ENCODE measurements at places on chromosomes 1 and 21.

GRCh38 chr1:47944561-47944960, 52.6 kb downstream of the TRABD2B start:
- DNase-seq, result no peak
- H3K4me1 ChIP-seq, result no peaks in the 10 kb centered on the region
- no peak overlapping the region for H3K4me3 ChIP-seq
- H3K27me3 ChIP-seq, result no peaks in the 10 kb centered on the region

GRCh38 chr1:100448366-100448765, 89.6 kb upstream of the GPR88 start:
- no peak overlapping the region for H3K27ac ChIP-seq
- DNase-seq, result no peak
- H3K36me3 ChIP-seq, result no peaks in the 10 kb centered on the region

DNA sequence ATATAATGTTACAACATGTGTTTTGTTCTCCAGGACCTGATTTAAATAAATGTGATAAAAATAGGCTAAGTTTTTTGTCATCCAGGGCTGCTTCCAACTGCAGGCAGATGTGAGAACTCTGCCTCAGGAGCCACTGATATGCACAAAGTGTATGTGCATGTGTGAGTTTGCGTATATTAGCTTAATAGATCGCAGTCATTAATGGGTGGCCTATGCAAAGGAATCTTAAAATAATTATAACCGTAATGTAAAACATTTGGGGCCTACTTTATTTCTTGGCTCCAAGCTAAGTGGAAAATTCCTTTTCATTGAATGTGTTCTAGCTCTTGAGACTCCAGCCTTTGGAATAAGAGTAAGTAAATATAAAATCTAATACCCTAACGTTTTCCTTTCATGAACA, 16.8 kb downstream of the DHX9 start:
- H3K4me3 ChIP-seq, result no peak overlapping the region
- no peaks in the 10 kb centered on the region for H3K4me1 ChIP-seq

GRCh38 chr21:42311816-42312625, 3.2 kb downstream of the TFF3 start:
- H3K4me1 ChIP-seq, result no peaks in the 10 kb centered on the region
- no peak overlapping the region for H3K27ac ChIP-seq

DNA sequence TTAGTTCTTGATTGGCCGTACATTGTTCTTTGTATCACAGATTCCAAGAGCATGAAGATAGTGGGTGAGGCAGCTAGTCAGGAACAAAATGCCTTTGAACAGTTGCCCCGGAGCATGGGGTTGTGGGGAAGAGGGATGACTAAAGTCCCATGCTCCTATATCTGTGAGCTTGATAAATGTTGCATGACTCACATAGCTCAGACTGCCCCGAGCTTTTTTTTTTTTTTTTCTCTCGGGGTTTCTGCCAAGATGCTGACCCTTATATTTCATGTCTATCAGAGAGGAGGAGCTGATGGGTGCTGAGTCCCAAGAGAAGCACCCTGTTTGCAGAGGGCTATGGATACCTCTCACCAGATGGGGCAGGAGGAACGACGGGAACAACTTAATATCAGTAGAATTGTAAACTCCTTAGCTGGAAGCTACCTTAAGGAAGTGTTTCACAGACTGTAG, 40.6 kb downstream of the SRRM1 start:
- no peak overlapping the region for H3K4me3 ChIP-seq
- H3K27me3 ChIP-seq, result no peaks in the 10 kb centered on the region

- no peak overlapping the region for H3K4me3 ChIP-seq
- no peak for DNase-seq
- no peaks in the 10 kb centered on the region for H3K27me3 ChIP-seq
- H3K27ac ChIP-seq, result no peak overlapping the region
- peaks cover 13% of the 10 kb centered on the region for H3K4me1 ChIP-seq
Measured at GRCh38 chr1:89527750-89528381, 3.2 kb downstream of the LRRC8B start.

DNA sequence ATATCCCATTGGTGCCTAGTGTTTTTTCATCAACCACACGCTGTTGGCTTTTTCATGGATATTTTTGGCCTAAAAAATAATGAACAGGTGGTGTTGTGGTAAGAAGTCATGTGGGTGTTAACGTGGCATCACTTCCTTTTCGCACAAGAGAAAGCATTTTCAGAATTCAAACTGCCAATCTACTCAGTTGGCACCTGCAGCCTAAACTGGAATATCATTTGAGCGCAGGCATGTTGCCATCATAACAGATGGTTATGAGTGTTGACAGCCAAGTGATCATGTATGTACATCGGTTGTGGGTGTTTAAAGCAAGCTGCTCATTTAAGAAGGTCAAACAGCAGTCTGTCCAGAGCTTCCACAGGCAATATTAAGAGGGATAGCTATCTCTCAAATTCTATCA, 1963.0 kb downstream of the NCAM2 start:
- no peak overlapping the region for H3K4me3 ChIP-seq
- peaks cover 19% of the 10 kb centered on the region for H3K4me1 ChIP-seq
- H3K36me3 ChIP-seq, result no peaks in the 10 kb centered on the region
- no peaks in the 10 kb centered on the region for H3K27me3 ChIP-seq
- peak; percentile 93 for DNase-seq

DNA sequence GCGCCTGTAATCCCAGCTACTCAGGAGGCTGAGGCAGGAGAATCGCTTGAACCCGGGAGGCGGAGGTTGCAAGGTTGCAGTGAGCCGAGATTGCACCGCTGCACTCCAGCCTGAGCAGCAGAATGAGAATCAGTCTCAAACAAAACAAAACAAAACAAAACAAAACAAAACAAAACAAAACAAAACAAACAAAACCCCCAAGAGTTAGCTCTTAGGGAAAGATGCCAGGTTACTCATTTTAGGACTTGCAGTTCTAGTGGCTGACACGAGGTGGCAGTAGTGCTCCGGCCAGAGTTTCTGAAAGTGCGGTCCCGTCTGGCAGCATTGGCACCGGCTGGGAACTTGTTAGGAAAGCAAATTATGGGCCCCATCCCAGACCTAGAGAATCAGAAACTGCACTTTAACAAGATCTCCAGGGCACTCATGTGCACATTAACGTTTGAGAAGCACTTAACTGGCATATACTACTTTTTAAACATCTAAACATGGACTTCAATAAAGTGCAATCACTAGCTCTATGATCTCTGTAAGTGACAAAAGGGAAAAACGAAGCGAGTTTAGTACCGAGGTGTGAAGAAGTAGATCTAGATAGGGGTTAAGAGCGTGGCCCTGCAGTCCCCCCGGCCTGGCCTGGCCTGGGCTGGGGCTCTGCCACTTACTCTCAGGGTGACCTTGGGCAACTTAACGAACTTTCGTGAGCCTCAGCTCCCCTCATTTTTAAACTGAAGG, 41.9 kb upstream of the TNFRSF1B start:
- no peak overlapping the region for H3K27ac ChIP-seq
- H3K4me3 ChIP-seq, result no peak overlapping the region
- H3K36me3 ChIP-seq, result no peaks in the 10 kb centered on the region
- DNase-seq, result peak; percentile 54

DNA sequence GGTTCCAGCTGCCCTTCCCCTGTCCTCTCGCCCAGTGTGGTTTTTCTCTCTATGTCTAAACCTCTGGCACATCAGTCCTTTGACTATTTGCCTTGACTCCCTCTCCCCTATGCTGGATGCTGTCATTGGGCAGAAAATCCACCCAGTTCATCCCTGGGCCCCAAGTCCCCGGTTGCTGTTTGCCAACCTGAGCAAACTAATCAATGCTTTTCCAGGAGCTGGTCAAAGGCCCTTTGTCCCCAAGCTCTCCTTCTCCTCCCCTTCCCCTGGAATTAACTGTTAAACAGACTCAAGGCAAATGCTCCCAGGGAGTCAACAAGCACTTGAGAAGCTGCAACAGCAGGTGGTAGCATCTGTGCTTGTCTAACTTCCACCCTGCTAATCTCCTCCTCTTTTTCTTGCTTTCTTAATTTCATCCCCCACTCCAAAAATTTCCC, 102.7 kb downstream of the LMX1A start:
- H3K36me3 ChIP-seq, result no peaks in the 10 kb centered on the region
- DNase-seq, result no peak
- no peak overlapping the region for H3K4me3 ChIP-seq

DNA sequence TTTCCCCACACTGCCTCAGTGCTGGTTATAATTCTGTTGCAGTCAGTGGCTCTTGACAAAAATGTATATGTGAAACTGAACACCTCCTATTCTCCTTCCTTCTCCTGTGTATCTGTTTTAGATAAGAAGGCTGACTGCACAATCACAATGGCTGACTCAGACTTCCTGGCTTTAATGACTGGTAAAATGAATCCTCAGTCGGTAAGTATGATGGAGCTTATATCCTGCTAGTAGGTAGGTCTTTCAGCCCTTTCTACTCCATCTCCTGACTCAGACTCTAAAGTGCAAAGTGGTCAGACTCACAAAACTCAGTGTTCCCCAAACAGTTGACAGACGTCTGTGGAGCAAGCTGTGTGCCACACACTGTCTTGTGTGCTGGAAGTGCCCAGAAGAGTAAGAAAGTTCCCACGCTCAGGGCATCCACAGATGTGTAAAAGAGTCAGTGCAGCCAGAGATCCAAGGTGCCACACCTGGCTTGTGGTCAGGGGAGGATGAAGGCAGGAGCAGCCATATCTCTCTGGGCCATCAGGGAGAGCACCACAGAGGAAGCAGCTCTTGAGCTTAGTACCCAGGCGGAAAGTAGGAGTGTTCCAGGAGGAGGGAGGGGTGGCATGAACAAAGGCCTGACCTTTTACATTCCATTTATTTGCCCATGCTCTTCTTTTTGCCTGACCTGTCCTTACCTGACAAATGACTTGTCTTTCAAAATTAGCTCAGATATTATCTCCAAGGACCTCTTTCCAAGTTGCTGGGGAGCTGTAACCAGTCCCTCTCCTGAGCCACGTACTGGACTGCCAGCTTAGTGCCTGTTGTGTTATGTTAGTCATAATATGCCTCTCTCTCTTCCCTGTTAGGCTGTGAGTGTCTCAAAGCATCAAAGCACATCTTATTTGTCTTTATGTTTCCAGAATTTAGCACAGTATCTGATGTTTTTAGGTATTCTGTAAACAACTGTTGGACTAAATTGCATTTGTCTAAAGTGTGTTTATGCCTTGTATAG, 14.0 kb upstream of the PODN start:
- H3K36me3 ChIP-seq, result no peaks in the 10 kb centered on the region
- no peak overlapping the region for H3K4me3 ChIP-seq
- no peaks in the 10 kb centered on the region for H3K27me3 ChIP-seq
- no peak overlapping the region for H3K27ac ChIP-seq

DNA sequence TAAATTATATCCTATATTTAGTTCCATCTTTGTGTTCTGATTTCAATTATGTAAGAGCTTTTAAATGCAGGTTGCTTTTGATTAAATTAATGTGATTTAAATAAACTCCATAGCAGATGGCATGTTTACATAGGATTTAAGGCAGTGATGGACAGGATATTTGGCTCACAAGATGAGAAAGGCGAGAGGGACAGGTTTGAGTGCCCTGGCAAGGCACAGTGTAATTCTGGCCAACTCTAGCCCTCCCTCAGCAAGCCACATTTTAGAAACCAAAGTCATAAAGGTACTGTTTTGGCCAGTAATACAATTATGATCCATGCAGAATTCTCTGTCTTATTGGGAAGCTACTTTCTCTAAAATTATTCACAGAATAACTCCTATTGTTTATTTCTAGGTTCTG, 50.6 kb upstream of the C1orf146 start:
- no peak overlapping the region for H3K4me3 ChIP-seq
- H3K27me3 ChIP-seq, result no peaks in the 10 kb centered on the region
- no peak overlapping the region for H3K27ac ChIP-seq
- no peaks in the 10 kb centered on the region for H3K36me3 ChIP-seq
- DNase-seq, result no peak
- H3K4me1 ChIP-seq, result no peaks in the 10 kb centered on the region

- H3K4me3 ChIP-seq, result no peak overlapping the region
- H3K27ac ChIP-seq, result no peak overlapping the region
- no peaks in the 10 kb centered on the region for H3K27me3 ChIP-seq
- DNase-seq, result no peak
Measured at GRCh38 chr1:3654549-3655281, 2.4 kb downstream of the TP73 start.

GRCh38 chr1:106637566-106637965, 418.9 kb upstream of the PRMT6 start:
- H3K36me3 ChIP-seq, result no peaks in the 10 kb centered on the region
- no peaks in the 10 kb centered on the region for H3K4me1 ChIP-seq
- no peak overlapping the region for H3K27ac ChIP-seq
- H3K27me3 ChIP-seq, result no peaks in the 10 kb centered on the region
- no peak for DNase-seq

DNA sequence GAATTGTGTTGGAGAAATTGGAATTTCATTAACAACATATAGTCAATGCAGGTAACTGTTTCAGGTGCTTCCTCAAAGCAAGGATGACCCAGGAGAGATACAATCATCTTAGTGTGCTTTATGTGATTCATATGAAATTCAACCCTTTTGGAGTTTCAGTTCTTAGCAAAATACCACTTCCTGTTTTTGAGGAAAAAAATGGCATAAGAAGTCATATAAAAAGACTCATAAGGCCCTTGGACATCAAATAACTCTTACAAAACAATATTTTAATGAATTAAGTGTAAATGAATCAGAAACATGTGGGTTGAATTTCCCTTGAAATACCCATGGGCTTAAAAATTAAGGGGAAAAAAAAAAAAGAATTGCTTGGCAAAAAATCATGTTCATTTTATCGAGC, 926.6 kb downstream of the LTN1 start:
- no peak overlapping the region for H3K4me3 ChIP-seq
- H3K27me3 ChIP-seq, result no peaks in the 10 kb centered on the region
- H3K36me3 ChIP-seq, result no peaks in the 10 kb centered on the region
- peaks cover 33% of the 10 kb centered on the region for H3K4me1 ChIP-seq

DNA sequence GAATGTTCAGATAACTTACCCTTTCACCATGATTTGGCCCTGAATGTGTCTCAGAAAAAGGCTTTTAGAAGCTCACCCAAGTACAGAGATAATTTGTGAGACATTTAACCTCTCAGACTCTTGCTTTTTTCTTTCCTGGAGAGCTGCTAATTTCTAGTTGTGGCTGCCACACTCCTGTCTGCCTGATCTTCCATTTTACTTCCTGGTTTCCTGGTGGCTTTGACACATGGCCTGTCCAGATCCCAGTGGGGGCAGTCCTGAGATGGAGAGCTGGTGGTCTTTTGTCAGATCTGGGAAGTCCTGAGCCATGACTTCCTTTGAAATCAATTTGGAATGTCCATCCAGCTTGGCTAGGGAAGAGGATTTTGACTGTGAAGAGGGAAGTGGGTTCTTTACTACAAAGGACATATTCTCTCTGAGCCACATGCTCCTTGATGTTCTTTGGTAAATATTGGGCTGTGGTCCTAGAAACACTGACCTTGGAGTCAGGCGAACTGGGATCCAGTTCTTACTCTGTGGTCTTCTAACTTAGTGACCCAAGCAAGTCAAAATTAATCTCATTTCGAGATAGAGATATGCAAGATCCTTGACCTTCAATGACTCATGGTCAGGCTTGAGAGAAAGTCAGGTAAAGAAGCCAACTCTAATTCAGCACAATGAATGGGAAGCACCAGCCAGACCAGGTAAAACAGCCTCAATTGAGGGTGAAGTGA, 78.0 kb upstream of the HSD17B7 start:
- H3K4me1 ChIP-seq, result no peaks in the 10 kb centered on the region
- DNase-seq, result no peak
- no peaks in the 10 kb centered on the region for H3K36me3 ChIP-seq
- no peaks in the 10 kb centered on the region for H3K27me3 ChIP-seq

GRCh38 chr1:117892512-117892911, 36.9 kb downstream of the GDAP2 start:
- DNase-seq, result no peak
- no peaks in the 10 kb centered on the region for H3K36me3 ChIP-seq
- no peaks in the 10 kb centered on the region for H3K4me1 ChIP-seq
- no peak overlapping the region for H3K4me3 ChIP-seq

Data from MM.1S (cell line).